Heart left ventricle (tissue), 16 donors: ENCODE measurements at places on chromosomes 5 and 9. TPM values are rescaled to one million over a fixed set of nuclear protein-coding genes. Genes with fewer than 3 reads are reported as not detected.

NIPAL4 gene
- 0.33 TPM for total RNA-seq

DNA sequence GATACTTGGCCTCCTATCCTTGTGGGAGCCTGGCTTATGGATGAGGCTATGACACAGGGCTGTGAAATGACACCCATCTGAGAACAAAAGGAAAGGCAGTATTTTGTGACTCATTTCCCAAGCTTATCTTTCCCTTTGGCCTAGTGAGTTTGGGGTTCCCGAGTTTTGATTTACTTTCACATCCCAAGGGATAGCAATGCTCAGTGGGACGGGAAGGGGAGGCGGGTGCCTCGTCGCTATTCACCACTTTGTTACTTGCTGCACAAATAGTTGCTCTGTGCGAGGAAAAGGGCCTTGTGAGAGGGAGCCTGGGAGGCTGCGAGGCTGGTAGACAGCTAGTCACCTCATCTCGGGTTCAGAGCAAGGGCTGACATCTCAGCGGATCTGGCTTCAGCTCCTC lies 59.1 kb upstream of the ENTREP1 start:
- DNase-seq = no peak

BTNL3 gene
- not detected for total RNA-seq

GRCh38 chr5:40853632-40854192 lies 12.5 kb downstream of the CARD6 start:
- DNase-seq = no peak

GRCh38 chr5:158819095-158819494 lies 280.6 kb downstream of the EBF1 start:
- no peak for DNase-seq

GRCh38 chr5:103333376-103333775 lies 74.8 kb downstream of the MACIR start:
- DNase-seq = no peak

GRCh38 chr5:22908129-22908528 lies 55.0 kb upstream of the CDH12 start:
- DNase-seq = no peak
